ENCODE measurements at places on chromosomes 1 and 21.

DNA sequence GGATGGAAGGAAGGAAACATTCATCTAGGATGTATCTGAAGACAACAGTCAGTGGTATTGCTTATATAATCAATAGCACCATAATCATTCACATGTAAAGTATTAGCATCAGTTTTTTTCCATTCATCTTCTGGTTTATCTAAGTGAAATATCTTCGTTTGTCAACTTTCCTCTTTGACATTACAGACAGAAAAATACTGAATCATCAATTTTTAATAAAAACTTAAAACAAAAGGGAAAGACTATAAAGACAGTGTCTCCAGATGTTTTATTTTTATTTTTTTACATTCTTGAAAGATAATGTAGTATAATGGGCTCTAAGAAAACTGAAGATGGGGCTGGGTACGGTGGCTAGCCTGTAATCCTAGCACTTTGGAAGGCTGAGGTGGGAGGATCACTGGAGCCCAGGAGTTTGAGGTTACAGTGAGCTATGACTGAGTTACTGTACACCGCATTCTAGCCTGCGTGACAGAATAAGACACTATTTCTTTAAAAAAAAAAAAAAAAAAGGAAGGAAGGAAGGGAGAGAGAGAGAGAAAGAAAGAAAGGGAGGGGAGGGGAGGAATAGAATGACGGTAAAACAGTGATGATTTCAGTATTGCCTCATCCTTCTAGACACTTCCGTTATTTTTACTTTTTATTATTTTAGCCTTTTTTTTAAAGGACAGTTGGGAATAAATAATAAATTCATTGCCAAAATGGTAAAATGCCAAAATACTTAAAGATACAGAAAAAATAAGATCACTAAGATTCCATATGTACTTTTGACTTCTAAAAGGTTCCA, 89.5 kb downstream of the NRIP1 start:
- DNase-seq, result no peak

- DNase-seq, result no peak
Measured at GRCh38 chr1:232474826-232475225, 155.1 kb downstream of the SIPA1L2 start.

GRCh38 chr21:45412909-45413611, 8.1 kb downstream of the COL18A1 start:
- peak; percentile 56 for DNase-seq

GRCh38 chr21:20040768-20041167, 957.4 kb upstream of the NCAM2 start:
- DNase-seq, result no peak

- no peak for DNase-seq
Measured at GRCh38 chr1:28591708-28592320, at the start of gene RAB42. Gene RAB42, plus strand, starts transcription at chr1:28592265. Its CDS starts 247 bp downstream, at chr1:28592512.

- DNase-seq, result no peak
Measured at GRCh38 chr1:234836045-234836681, 226.2 kb upstream of the IRF2BP2 start.

GRCh38 chr1:206145771-206146290, 28.6 kb upstream of the AVPR1B start:
- no peak for DNase-seq

GRCh38 chr1:214416417-214416816, 135.0 kb downstream of the PTPN14 start:
- DNase-seq, result no peak

- DNase-seq, result no peak
Measured at GRCh38 chr1:19404748-19405147, 80.6 kb downstream of the CAPZB start.

DNA sequence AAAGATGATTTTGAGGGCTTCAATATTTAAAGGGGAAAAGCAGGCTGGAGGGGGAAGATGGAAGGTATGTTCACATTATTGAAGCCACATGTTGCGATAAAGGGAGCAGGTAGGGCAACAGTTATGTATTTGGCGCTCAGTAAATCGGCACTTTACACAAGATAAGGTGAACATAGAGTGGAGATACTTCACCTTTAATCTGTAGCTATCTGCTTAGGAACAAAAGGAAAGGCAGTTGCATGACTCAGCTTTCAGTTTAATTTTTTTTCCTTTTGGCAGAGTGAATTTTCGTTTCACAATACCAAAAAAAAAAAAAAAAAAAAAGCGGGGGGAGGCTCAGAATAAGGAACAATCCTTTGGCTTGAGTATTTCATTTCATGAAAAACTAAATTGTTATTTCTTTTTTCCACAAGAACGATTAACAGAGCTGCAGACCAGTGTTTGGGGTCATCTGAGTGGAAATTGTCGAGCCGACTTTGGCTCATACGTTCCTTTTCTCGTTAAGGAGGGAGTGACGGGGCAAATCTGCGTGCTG, 1.1 kb upstream of the COQ8A start:
- no peak for DNase-seq

GRCh38 chr1:240271081-240271480, 179.4 kb downstream of the FMN2 start:
- no peak for DNase-seq

Data from natural killer cell treated with Interleukin-12 subunit alpha and Interleukin-12 subunit beta and Interleukin-15 and Interleukin-18, amount 100 ng/mL, for 72 hours (primary cell).